ENCODE measurements at places on chromosomes 5 and 9.

- DNase-seq, result no peak
Measured at GRCh38 chr9:76891874-76892273, 14.0 kb downstream of the PRUNE2 start.

DNA sequence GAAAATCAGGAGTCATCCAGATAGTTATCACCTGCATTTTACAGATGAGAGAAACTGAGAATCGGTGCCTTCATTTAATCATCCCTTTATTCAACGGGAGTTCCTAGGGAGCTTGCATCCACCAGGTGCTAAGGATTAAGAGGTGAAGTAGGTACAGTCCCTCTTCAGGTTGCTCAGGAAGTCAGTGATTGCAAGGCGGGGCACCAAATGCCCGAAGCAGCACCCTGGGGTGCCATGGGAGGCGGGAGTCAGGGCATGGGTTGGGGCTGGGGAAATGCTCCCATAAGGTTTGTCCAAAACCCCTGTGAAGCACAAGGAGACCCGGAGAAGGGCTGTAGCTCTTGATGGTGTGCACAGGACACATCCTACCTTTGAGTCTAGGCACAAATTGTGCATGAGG is 98.8 kb upstream of the KLF4 start:
- no peak for DNase-seq

DNA sequence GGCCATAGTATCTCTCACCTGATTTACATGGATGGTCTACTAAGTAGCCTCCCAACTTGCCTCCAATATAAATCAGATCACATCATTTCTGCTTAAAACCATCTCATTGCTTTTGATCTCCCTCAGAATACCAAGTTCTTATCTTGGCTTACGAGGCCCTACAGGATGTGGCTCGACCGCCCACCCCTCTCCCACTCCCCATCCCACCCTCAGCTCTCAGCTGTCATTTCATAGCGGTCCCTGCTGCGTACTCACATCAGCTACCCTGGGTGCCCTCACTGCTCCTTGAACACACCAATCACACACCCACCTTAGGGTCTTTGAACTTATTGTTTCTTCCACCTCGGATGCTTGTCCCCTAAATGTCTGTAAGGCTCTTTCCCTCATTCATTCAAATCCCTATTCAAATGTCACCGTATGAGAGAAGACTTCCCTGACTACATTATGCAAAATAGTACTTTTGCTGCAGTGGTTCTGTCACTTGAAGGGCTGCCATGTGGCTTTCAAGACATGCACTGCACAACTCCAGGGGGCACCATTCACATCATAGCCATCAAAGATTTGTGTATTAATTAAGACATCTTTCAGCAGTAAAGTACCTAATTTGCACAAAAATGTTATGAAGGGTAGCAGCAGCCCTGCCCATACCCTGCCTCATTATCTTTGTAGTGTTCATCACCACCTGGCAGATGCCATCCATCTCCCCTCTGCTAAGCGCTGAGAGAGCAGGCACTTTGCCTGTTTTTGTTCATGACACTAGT is 171.1 kb downstream of the ENC1 start:
- DNase-seq, result no peak

GRCh38 chr5:78797936-78798672 is 149.5 kb upstream of the LHFPL2 start:
- no peak for DNase-seq

All from activated CD8-positive, alpha-beta memory T cell treated with anti-CD3 and anti-CD28 coated beads for 4 hours (primary cell).